ENCODE measurements at places on chromosomes 12 and 14. TPM values are rescaled to one million over a fixed set of nuclear protein-coding genes. Genes with fewer than 3 reads are reported as not detected.
A peak's percentile ranks its signal among the peaks of the same experiment; 100 is the strongest.

The ISCA2 gene
- total RNA-seq, result 10.7 TPM

The SLC39A9 gene
- 52.9 TPM for total RNA-seq

The RNF212B gene
- total RNA-seq, result not detected

The LTBP2 gene
- 2.5 TPM for total RNA-seq

The ADAM21 gene
- 0.12 TPM for total RNA-seq

The PTCSC3 gene
- total RNA-seq, result not detected

The TCL1A gene
- not detected for total RNA-seq

The PTPRB gene
- total RNA-seq, result 35.9 TPM

DNA sequence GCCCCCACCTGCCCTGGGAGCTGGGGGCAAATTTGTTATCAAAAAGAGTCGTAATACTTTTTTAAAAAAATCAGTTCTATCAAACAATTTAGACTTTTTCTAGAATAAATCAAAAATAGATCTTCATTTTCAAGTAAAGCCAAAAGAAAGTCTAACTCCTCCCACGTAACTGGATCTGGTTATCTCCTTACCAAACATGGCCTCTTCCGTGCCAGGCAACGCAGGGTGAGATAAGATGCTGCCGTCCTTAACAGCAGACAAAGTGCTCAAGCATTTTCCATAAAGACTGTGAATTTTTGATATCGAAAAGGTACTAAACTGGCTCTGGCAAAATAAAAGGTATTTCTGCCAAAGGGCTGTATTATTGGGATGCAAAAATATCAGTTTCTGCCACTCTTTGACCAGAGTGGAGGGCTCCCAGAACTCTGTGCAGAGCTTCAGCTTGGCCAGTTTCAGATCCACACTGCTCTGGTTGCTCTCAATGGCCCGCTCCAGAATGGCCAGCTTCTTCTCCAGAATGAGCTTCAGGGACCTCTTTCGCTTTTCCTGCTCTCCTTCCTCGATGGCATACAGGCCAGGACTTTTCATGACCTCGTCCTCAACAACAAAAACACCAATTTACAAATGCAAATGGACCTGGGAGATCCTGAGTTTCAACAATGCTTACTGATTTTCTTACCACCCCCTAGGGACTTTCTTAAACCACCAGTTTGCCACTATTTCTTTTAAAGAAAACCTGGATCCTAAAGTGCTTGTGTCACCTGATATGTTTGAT is 29.0 kb downstream of the NRDE2 start:
- no peak for DNase-seq
- no peak overlapping the region for H3K4me3 ChIP-seq
- H3K27ac ChIP-seq, result peak overlapping the region; percentile 59
- H3K4me1 ChIP-seq, result peaks cover 22% of the 10 kb centered on the region
- no peaks in the 10 kb centered on the region for H3K36me3 ChIP-seq
- H3K27me3 ChIP-seq, result no peaks in the 10 kb centered on the region

DNA sequence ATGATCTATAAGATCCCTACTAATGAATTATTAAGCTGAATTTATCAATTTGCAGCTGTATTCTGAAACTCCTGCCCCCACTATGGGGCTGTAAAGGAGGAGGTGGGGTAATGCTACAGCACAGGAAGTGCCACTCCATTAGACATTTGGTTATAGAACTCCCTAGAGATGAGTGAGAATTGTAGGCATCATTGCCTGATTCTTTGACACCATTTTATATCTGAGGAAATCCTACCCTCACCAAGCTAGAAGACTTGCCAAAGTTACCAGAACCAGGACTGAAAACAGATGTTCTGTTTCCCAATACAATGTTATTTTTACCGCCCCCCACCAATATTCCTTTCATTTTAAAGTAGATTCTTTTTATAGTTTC is 182.4 kb downstream of the EGLN3 start:
- no peak overlapping the region for H3K4me3 ChIP-seq
- DNase-seq, result no peak
- no peaks in the 10 kb centered on the region for H3K36me3 ChIP-seq

- no peaks in the 10 kb centered on the region for H3K36me3 ChIP-seq
- no peaks in the 10 kb centered on the region for H3K4me1 ChIP-seq
- no peak for DNase-seq
- H3K27ac ChIP-seq, result no peak within 1 kb of the TSS
Observed at GRCh38 chr12:8513256-8513655, at the start of gene CLEC4D. Gene CLEC4D, plus strand, starts transcription at chr12:8513503. Its CDS starts 230 bp downstream, at chr12:8513733.

DNA sequence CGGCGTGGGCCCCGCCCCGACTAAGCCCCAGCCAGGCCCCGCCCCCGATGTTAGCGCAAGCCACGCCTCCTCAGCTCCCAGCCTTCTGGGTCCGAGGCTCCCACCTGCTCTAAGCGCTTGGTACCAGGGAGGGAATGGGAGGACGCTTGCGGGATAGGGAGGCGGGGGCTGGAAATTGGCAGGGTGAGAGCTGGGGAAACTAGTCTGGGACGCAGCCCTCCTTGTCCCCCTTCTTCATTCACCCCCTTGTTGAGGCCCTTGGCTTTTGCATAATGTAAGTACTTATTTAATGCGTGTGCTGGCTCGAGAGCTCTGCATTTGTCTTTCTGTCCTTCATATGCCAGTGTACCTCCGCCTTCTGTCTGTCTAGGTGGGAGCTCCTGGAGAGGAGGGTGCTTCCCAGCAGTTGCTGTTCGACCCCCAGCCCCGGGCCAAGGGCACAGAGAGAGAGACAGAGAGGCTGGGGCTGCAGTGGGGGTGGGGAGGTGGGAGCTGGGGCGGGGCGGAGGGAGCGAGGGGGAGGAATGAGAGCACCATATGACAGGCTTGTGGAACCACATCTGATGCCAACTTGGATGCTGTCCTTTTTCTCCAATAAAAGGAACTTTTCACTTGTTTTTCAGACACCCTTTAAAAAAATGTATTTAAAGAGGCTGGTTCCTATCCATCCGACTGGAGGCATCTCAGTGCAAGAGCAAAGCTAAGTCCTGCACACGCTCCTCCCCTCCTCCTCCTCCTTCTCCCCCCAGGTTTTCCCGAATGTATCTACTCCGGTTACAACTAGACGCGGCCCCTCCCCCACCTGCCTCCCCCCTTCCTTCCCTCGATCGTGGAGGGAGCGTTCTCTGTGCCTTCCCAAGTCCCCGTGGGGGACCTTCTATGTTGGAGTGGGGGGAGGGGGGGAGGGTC is 25.6 kb upstream of the MAP1LC3B2 start:
- DNase-seq, result peak; percentile 82
- no peaks in the 10 kb centered on the region for H3K36me3 ChIP-seq
- no peak overlapping the region for H3K27ac ChIP-seq

DNA sequence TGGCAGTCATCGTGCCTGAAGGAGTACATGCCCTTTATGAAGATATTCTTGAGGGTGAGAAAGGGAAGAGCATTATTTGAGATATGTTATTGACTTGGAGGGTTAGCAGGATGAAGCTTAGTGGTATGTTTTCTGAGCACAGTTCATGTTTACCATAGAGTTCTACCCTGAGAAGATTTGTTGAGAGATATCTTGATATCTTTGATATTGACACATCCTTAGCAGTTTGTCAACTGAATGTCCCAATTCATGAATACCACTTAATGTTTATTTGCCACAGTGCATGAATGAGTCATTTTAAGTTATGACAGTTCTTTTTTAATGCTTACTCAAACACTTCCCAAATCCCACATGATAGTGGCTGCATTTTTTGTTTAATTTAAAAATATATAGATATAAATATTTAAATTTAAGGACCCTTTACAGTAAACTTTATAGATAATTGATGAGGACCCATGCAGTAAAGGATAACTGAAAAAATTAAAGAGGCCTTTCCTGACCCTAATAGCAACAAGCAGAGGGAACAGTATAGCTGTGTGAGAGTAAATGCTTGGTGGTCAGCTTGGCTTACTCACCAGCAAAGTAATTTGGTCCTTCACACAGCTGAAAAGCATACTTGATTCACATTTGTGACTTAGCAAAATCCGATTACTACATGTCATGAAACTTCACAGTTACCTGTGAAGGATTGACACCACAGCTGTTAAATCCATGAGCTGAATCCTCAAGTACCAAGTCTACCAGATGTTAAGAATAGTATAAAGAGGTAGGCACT is 25.8 kb downstream of the SLC39A9 start:
- DNase-seq, result no peak
- no peaks in the 10 kb centered on the region for H3K27me3 ChIP-seq
- no peaks in the 10 kb centered on the region for H3K4me1 ChIP-seq
- H3K36me3 ChIP-seq, result no peaks in the 10 kb centered on the region
- H3K4me3 ChIP-seq, result no peak overlapping the region
- H3K27ac ChIP-seq, result no peak overlapping the region

DNA sequence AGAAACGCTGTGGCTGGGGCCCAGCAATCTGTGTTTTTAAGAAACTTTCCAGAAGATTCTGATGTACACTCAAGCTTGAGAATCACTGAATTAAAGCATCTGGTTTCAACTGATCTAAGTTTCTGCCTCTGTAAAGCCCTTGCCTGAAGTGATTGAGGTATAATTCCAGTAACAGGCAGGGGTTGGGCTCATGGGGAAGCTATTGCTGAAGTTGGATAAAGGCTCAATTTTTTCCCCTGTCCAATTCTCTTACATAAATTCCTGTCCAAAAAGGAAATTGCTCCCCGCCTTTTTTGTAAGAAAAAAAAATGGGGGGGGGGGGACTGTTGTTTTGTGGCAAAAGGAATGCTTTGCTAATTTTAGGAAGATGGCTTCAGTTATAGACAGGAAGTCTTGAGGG is 337.4 kb downstream of the NUAK1 start:
- no peaks in the 10 kb centered on the region for H3K4me1 ChIP-seq
- no peak overlapping the region for H3K4me3 ChIP-seq
- H3K36me3 ChIP-seq, result no peaks in the 10 kb centered on the region
- no peak for DNase-seq
- no peaks in the 10 kb centered on the region for H3K27me3 ChIP-seq

- peaks cover 2% of the 10 kb centered on the region for H3K36me3 ChIP-seq
- DNase-seq, result peak; percentile 80
- H3K27me3 ChIP-seq, result no peaks in the 10 kb centered on the region
- H3K4me1 ChIP-seq, result no peaks in the 10 kb centered on the region
Observed at GRCh38 chr12:122350141-122350848, 72.2 kb downstream of the CLIP1 start.

GRCh38 chr14:70188322-70188658 is 461 bp downstream of the SLC8A3 start:
- H3K36me3 ChIP-seq, result no peaks in the 10 kb centered on the region
- H3K4me1 ChIP-seq, result peaks cover 10% of the 10 kb centered on the region
- H3K27me3 ChIP-seq, result peaks cover 8% of the 10 kb centered on the region
- peak overlapping the region; percentile 42 for H3K4me3 ChIP-seq
- no peak for DNase-seq

GRCh38 chr14:88143810-88144209 is 138.9 kb downstream of the GPR65 start:
- no peak for DNase-seq
- H3K36me3 ChIP-seq, result no peaks in the 10 kb centered on the region
- H3K4me3 ChIP-seq, result no peak overlapping the region
- no peaks in the 10 kb centered on the region for H3K4me1 ChIP-seq
- H3K27me3 ChIP-seq, result no peaks in the 10 kb centered on the region
- no peak overlapping the region for H3K27ac ChIP-seq

Measured in right lobe of liver (tissue), 6 donors.